A673 (cell line): ENCODE measurements at places on chromosomes 3 and 15.

- no peak for DNase-seq
These were observed 95.9 kb downstream of the SEMA5B start for GRCh38 chr3:122931636-122932035.

- DNase-seq = no peak
These were observed 89.4 kb upstream of the CDAN1 start for GRCh38 chr15:42826251-42826890.

- DNase-seq = no peak
These were observed 19.6 kb downstream of the NR2F2 start for GRCh38 chr15:96349857-96350720.

- no peak for DNase-seq
These were observed 129.8 kb upstream of the GBE1 start for GRCh38 chr3:81891055-81891895.

DNA sequence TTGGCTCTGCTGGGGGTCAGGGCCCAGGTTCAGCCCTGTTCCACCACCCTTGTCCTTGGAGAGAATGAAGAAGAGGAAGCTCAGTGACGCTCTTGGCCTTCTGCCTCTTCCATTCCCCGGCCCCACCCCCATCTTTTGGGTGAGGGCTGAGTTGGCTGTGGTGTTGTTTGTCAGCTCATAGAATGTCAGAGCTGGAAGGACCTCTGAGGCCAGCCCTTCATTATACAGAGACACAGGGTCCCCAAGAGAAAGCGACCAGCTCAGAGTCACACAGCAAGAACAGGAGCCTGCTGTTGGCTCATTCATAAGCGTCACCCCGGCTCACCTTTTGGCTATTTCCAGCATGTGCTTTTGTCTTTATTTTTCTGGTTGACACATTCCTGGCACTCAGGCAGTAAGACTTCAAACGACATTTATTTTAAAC lies 68.2 kb downstream of the AAGAB start:
- DNase-seq = no peak
